ENCODE measurements at places on chromosomes 6 and 20. TPM values are rescaled to one million over a fixed set of nuclear protein-coding genes. Genes with fewer than 3 reads are reported as not detected.

SRSF12 gene
- not detected for total RNA-seq

SNAP25 gene
- total RNA-seq: not detected

CRISP2 gene
- total RNA-seq: not detected

VNN1 gene
- 0.12 TPM for total RNA-seq

GRCh38 chr6:33301877-33302276, 3.1 kb upstream of the RGL2 start:
- DNase-seq: no peak

DNA sequence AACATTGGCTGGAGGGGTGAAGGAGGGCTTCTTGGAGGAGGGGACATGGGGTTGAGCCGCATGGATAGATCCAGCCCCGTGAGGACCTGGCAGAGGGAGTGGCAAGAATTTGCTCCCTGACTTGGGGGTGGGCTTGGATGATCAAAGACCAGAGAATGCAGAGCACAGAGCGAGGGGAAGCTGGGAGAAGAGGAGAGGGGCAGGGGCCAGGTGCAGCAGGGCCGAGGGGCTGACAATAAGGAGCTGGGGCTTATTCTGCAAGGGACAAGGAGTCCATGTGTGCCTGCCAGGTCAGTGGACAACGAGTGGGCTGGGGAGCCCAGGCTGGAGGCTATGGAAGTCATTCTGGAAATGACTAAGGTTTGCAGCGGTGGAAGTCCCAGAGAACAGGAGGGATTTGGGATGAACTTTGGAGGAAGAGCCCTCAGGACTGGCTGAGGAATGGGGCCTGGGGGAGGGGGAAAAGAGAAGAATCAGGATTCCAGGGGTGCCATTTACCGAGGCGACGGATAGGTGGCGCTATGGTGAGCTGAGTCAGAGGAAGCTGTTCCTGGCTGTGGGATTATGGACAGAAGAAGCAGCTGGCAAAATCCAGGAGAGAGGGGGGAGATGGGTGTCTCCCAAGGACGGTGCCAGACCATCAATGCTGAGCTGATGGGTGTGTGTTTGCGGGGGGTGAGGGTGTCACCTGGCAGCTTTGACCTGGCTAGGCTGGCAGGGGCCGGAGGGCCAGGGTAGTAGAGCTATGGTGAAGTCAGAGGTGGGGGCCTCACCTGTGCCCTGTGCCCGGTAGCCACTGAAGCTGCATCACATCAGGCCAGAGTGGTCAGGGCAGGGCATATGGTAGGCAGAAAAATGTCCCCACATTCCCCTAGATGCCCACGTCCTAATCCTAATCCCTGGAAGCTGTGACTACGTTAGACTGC, 7.8 kb downstream of the KCNG1 start:
- DNase-seq: peak; percentile 90

DNA sequence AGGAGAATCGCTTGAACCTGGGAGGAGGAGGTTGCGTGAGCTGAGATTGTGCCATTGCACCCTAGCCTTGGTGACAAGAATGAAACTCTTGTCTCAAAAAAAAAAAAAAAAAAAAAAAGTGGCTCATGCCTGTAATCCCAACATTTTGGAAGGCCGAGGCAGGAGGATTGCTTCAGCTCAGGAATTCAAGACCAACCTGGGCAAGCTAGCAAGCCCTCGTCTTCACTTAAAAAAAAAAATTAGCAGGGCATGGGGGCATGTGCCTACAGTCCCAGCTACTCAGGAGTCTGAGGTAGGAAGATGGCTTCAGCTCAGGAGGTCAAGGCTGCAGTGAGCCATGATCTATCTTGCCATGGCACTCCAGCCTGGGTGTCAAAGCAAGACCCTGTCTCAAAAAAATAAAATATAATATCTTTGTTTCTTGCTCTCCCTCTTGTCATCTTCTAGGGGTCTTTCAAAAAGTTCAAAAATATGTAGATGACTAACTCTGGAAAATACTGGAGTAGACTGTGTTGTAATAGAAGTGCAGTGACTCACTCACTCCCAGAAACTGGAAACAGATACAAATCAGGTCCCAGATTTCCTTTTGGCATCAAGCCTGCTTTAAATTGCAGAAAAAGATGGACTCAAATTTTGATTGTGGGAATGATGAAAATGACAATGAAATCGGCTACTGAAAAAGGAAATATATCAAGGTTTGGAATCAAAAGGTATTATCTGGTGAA, 2.8 kb upstream of the GINM1 start:
- peak; percentile 68 for DNase-seq

DNA sequence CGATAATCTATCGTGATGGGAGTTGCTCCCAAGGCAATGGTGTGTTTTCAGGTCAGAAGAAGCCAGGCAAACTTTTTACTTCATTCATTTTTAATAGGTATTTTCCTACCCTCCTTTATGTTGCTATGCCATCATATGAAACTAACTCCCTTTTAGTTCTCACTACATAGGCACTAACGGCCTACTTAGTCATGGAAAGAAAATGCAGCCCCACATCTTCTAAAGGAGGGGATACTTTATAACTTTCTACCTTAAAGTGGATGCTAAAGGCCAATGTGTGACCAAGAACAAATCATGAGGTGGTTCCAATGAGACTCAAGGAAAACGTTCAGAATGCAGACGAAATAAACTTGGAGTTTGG, 193.8 kb downstream of the FOXA2 start:
- no peak for DNase-seq

DNA sequence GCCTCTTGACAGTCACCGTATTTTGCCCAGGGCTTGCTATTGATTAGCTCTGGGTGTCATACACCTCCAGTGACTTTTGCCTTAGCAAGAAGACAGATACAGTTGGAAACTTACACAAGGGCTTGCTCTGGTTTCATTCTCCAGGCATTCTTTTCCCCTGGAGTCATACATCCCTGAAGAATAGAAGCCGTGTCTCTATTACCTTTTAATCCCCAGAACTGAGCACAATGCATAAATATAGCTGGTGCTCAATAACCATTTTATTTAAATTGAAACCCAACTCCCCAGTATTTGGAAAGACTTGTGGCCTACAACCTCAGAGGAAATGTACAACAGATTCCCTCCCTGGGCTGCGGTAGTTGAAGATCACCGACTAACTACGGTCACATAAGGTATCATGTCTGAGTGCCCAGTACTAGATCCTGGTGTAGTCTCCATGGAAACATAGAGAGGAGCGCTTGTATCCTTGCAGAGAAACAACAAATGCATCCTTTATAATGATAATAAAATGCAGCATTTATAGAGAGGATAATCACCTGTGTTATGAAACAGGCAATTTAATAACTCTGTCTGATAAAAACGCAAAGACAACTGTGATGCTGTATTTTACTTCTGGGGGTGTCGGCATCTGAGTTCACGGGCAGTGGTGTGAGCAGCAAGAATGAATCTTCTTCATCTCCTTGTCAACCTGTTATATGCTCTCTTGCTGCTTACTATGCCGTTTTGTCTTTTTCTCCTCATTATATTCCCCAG, 401.2 kb upstream of the AGPAT4 start:
- DNase-seq: no peak

DNA sequence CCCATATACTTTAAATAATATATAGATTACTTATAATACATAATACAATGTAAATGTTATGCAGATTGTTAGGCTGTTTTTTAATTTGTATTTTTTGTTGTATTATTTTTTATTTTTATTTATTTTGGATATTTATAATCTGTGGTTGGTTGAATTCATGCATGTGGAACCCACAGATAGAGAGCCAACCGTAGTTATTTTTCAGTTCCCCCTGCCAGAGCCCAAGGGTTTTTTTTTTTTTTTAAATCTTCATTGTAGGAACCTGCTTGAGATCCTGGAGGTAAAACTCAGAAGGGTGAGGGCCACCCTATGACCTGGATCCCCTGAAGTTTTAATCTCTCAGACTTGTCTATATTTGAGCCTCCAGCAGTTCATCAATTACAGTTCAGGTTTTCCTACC, 133.2 kb downstream of the B3GAT2 start:
- DNase-seq: no peak

GRCh38 chr6:5025911-5026819, 22.3 kb upstream of the RPP40 start:
- DNase-seq: no peak

DNA sequence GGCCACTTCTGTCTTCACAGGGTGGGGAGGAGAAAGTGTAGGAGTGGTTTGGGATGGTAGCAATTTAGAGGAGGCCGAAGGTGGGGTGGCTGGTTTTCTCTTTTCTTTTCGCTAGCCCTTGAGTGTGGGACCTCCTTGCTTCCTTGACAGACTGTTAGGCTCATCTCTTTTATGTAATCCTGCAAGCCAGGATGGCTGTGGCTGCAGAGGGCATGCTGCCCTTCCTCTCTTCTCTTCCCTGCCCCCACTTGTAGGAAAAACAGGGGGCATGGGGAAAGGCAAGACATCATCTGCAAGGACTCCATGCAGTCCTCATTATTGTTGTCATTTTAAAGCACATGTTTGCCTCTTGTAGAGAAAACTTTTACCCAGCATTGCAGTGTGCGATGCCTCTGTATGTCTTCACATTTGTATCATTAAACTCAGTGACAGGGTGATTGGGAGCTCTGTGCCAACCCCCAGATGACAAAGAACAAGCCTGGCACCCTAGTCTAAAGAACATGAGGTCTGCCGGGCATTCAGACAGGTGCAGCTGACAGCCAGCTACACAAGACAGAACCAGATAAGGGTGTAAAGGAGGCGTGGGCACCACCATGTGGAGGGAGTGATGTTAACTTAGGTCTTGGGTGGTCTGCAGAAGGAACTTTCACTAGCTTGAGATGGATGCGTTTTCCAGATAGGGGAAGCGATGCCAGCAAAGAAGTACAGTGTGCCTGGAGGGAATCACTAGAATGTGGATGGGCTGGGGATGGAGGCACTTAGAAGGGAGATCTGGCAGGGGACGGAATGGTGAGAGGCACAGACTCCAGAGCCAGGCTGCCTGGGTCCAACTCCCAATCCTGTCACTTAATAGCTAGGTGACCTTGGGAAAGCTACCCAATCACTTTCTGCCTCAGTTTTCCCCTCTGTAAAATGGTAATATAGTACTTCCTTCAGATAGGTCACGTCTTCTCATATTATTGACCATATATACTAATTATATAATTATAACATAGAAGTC, 207.6 kb downstream of the TBC1D7 start:
- no peak for DNase-seq

DNA sequence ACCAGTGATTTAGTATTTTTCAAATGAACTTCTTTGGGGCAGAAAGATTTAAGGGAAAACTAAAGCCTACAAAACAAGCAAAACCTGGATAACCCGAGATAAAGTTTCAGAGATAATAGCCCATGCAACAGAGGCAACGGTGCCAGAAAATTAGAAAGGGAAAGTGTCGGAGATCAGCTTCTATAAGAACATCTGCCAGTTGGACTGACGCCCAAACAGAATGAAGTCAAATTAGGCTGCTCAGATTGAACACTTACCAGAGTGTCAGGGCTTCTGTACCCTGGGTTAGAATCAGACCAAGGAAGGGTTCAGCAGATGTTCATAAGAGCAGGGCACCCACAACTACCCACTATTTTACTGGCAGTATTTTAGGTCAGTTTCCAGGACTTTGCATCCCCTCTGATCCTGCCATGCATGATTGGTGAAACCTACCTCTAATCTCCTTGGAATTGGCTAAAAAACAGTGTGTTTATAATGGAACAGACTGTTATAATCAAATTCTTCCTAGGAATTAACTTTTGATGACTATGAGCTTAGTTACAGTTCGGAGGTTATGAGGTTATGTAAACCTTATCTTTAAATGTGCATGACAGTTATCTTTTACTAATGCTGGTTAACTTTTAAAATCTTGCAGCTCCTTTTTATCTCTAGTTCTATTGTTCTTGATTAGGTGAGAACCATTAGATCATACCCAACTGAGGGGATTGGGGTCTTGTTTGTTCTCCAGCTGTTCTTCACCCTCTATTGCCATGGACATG, 13.1 kb downstream of the BMP2 start:
- no peak for DNase-seq
